Cardiac muscle cell (in vitro differentiated cells and primary cell): ENCODE measurements at places on chromosomes 6 and 20. TPM values are rescaled to one million over a fixed set of nuclear protein-coding genes. Genes with fewer than 3 reads are reported as not detected.
A peak's percentile ranks its signal among the peaks of the same experiment; 100 is the strongest.

GRCh38 chr6:16657768-16658167 lies 103.5 kb downstream of the ATXN1 start:
- no peaks in the 10 kb centered on the region for H3K27me3 ChIP-seq
- peaks cover 28% of the 10 kb centered on the region for H3K4me1 ChIP-seq
- H3K27ac ChIP-seq = peak overlapping the region; percentile 24
- H3K36me3 ChIP-seq = peaks cover 3% of the 10 kb centered on the region

- H3K36me3 ChIP-seq = no peaks in the 10 kb centered on the region
- H3K27ac ChIP-seq = no peak overlapping the region
- H3K4me3 ChIP-seq = no peak overlapping the region
- no peaks in the 10 kb centered on the region for H3K27me3 ChIP-seq
- no peaks in the 10 kb centered on the region for H3K4me1 ChIP-seq
These were observed 28.4 kb downstream of the UQCC2 start for GRCh38 chr6:33683051-33683571.

- no peaks in the 10 kb centered on the region for H3K27me3 ChIP-seq
- H3K4me1 ChIP-seq = no peaks in the 10 kb centered on the region
- no peak overlapping the region for H3K4me3 ChIP-seq
These were observed 293.4 kb downstream of the CD109 start for GRCh38 chr6:73989428-73989827.

DNA sequence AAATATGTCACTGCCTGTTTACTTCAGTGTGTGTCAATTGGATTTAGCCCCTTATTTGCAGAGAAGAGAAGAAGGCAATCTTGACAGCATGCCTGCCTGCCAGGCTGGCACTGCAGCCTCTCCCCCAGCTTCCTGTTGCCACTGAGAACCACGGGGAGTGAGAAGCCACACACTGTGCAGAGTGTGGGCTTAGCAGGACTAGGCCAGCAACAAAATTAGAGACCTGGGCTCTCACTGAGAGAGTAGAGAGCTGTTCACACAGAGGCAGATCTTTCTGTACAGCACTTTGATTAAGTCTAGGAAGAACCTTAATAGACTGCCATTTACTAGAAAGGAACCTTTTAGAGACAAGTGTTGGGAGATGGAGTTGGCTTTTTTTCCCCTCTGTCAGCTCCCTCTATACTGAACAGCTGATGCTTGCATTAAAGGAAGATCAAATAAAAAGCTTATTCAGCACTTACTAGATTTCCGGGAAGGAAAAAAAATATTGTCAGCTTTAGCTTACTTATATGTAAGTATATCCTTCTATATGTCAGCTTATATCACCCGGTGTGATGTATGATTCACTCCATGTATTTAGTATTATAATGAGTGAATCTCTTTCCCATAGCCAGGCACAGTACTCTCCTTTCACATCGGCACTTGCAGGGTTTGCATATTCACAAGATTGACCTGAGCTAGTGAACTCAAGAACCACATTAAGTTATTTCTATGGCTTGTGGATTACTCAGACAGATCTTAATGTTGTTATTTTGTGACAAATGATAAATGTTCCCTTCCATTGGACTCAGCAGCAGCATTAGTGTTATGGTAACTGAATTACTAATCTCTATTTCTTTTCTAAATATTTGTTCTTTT lies 851.0 kb upstream of the EPHA7 start:
- H3K27ac ChIP-seq = no peak overlapping the region
- H3K4me3 ChIP-seq = no peak overlapping the region
- no peaks in the 10 kb centered on the region for H3K36me3 ChIP-seq
- no peaks in the 10 kb centered on the region for H3K4me1 ChIP-seq
- peak; percentile 13 for DNase-seq
- H3K27me3 ChIP-seq = no peaks in the 10 kb centered on the region

GRCh38 chr20:2342243-2342642 lies 38.5 kb upstream of the TGM6 start:
- H3K4me3 ChIP-seq = no peak overlapping the region
- DNase-seq = no peak
- no peaks in the 10 kb centered on the region for H3K36me3 ChIP-seq
- no peak overlapping the region for H3K27ac ChIP-seq

The HM13 gene
- 49.8 and 62.6 TPM in 2 replicates for total RNA-seq
